ENCODE measurements at places on chromosomes 3 and 15. TPM values are rescaled to one million over a fixed set of nuclear protein-coding genes. Genes with fewer than 3 reads are reported as not detected.

ACTC1 gene
- not detected for total RNA-seq

PLD1 gene
- total RNA-seq: 178 TPM

TNFSF10 gene
- 229 TPM for total RNA-seq

AQP9 gene
- total RNA-seq: not detected

CCR2 gene
- 0.80 TPM for total RNA-seq

CCDC12 gene
- 62.3 TPM for total RNA-seq

CAND2 gene
- total RNA-seq: 2.0 TPM

DOCK3 gene
- 0.83 TPM for total RNA-seq

SPATA12 gene
- total RNA-seq: not detected

SYNM gene
- 38.5 TPM for total RNA-seq

FOXL2NB gene
- total RNA-seq: not detected

RASL12 gene
- total RNA-seq: 10.5 TPM

GOLGA6L10 gene
- not detected for total RNA-seq

- H3K4me3 ChIP-seq: no peak overlapping the region
- DNase-seq: no peak
- H3K27me3 ChIP-seq: no peaks in the 10 kb centered on the region
- no peak overlapping the region for H3K27ac ChIP-seq
These were observed 58.1 kb downstream of the RSRC1 start for GRCh38 chr3:158167737-158168557.

DNA sequence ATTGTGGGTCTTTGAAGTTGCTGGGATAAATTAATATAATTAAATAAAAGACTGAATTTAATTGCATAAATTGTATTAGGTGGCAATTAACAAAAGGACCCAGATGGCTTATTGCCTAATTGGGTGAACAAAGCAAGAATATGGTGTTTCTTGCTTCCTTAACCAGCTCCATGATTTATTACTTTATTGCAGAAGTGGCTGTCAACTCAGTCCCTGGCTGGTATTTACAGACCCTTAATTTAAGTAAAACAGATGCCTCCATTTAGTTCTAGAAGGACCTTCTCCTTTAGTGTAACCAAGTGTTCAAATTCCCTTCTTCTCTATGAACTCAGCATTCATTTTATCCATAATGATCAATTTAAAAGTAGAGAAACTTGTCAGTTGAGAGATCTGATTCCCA, 35.1 kb downstream of the DPH3 start:
- no peak for DNase-seq
- no peaks in the 10 kb centered on the region for H3K27me3 ChIP-seq
- no peaks in the 10 kb centered on the region for H3K36me3 ChIP-seq
- no peak overlapping the region for H3K27ac ChIP-seq

- no peaks in the 10 kb centered on the region for H3K4me1 ChIP-seq
- no peaks in the 10 kb centered on the region for H3K27me3 ChIP-seq
- no peak overlapping the region for H3K4me3 ChIP-seq
- DNase-seq: no peak
- H3K27ac ChIP-seq: no peak overlapping the region
- no peaks in the 10 kb centered on the region for H3K36me3 ChIP-seq
These were observed 113.5 kb upstream of the ALCAM start for GRCh38 chr3:105253225-105253624.

DNA sequence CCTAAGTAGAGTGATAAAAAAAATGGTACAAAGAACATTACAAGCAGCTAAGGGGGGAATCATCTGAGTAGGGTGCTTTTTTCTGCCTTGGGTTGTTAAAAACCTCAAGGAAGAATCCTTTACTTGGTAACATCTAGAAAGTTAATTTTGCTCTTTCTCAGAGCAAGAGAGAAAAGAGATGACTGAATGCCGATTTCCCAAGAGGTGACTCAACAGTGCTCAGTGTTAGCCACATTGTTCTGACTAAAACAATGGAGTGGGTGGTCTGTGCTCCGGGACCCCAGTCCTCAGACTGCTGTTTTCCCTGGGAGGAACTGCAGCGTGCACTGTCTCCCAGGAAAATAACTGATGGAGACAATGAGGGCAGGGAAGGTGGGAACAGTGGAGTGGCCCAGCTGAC, 41.1 kb upstream of the RASGRP1 start:
- H3K27ac ChIP-seq: no peak overlapping the region
- H3K4me3 ChIP-seq: no peak overlapping the region
- H3K36me3 ChIP-seq: no peaks in the 10 kb centered on the region
- no peaks in the 10 kb centered on the region for H3K4me1 ChIP-seq

DNA sequence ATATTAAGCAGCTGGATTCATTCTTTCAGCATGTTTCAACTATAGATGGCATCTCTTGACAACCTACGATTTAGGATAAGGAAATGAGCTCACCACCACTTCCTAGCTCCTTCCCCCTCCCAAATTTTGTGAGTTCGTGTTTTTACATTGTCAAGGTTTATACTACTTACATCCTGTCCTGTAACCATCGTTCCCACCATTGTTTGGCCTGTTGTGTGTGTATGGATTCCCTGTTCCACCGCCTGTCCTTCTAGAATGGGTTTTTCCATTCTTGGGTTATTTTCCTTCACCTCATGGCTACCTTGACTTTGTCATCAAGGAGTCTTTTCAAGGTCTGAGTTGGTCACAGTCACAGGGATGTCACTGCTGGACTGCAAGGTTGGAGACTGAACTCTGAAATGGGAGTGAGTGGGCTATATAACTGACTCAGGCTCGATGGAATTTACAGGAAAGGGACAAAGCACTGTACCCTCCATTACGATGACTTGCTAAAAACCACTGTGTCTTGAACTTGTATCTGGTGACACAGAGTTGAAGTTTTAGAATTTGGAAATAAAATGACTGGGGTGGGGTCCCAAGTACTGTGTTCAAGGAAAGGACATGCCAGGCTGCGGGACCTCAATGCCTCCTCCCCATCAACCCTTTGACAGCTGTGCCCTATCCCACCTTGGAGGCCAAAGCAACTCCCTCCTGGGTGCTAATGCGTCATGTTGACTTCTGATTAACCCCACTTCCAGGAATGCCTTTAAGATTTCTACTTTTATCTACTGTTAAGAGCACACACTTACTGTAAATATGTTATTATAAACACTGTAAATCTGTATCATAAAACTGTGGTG, 66.8 kb upstream of the BLM start:
- no peak overlapping the region for H3K4me3 ChIP-seq
- no peaks in the 10 kb centered on the region for H3K36me3 ChIP-seq
- H3K27me3 ChIP-seq: no peaks in the 10 kb centered on the region
- H3K4me1 ChIP-seq: peaks cover 8% of the 10 kb centered on the region

DNA sequence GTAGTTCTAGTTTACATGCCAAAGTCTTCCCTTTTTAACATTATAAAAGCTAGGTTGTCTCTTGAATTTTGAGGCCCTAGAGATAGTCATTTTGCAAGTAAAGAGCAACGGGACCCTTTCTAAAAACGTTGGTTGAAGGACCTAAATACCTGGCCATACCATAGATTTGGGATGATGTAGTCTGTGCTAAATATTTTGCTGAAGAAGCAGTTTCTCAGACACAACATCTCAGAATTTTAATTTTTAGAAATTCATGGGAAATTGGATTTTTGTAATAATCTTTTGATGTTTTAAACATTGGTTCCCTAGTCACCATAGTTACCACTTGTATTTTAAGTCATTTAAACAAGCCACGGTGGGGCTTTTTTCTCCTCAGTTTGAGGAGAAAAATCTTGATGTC, 21.3 kb downstream of the SLC35A5 start:
- H3K27ac ChIP-seq: no peak overlapping the region
- H3K4me3 ChIP-seq: no peak overlapping the region
- H3K4me1 ChIP-seq: no peaks in the 10 kb centered on the region
- no peaks in the 10 kb centered on the region for H3K36me3 ChIP-seq
- no peaks in the 10 kb centered on the region for H3K27me3 ChIP-seq
- no peak for DNase-seq

- H3K4me3 ChIP-seq: peak overlapping the region; percentile 8
- peak overlapping the region; percentile 46 for H3K27ac ChIP-seq
- no peaks in the 10 kb centered on the region for H3K4me1 ChIP-seq
- no peaks in the 10 kb centered on the region for H3K27me3 ChIP-seq
- H3K36me3 ChIP-seq: no peaks in the 10 kb centered on the region
These were observed 5.9 kb upstream of the ADGRG7 start for GRCh38 chr3:100603469-100603868.

DNA sequence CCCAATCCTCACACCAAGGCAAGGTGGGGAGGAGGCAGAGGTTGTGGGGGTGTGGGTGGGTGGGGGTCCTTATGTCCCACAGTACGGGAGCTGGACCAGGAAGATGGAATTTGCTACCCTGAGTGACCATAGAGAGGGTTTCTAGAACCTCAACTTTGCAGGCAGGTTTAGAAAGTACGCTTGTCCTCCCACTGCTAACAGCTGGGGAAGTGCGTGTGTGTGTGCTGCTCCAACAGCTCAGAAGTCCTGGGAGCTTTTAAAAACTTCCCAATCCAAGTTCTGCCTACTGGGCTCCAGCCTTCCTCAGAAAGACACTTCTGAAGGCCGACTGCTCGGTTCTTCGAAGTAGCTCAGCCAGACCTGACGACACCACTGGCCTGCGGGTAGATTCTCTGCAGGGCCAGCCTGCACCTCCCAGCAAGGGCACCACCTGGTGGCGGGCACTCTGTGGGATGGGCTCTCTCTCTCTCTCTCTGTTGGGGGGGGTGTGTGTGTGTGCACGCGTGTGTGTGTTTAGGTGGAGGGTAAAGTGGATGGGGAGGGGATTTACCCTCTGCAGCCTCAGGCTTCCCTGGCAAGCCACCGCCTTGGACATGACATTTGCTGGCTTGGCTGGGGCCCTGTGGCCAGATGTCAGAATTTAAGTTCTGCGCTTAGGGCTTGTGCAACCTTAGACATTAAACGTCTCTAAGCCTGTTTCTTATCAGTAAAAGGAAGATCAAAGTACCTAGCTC, 15.6 kb downstream of the TMEM158 start:
- H3K4me1 ChIP-seq: no peaks in the 10 kb centered on the region
- no peaks in the 10 kb centered on the region for H3K27me3 ChIP-seq
- H3K4me3 ChIP-seq: no peak overlapping the region
- no peak overlapping the region for H3K27ac ChIP-seq
- no peaks in the 10 kb centered on the region for H3K36me3 ChIP-seq

GRCh38 chr3:186003610-186004009, 65.8 kb upstream of the TRA2B start:
- no peak overlapping the region for H3K27ac ChIP-seq
- H3K4me3 ChIP-seq: no peak overlapping the region
- DNase-seq: no peak

- H3K27me3 ChIP-seq: no peaks in the 10 kb centered on the region
- no peak overlapping the region for H3K27ac ChIP-seq
- no peak for DNase-seq
- H3K4me3 ChIP-seq: no peak overlapping the region
- no peaks in the 10 kb centered on the region for H3K36me3 ChIP-seq
These were observed 47.5 kb upstream of the SELENOK start for GRCh38 chr3:53939086-53939582.

GRCh38 chr15:92611995-92612745, 43.4 kb downstream of the FAM174B start:
- no peaks in the 10 kb centered on the region for H3K36me3 ChIP-seq
- DNase-seq: peak; percentile 25
- no peak overlapping the region for H3K27ac ChIP-seq

- H3K27ac ChIP-seq: peak overlapping the region; percentile 49
- no peaks in the 10 kb centered on the region for H3K36me3 ChIP-seq
- H3K27me3 ChIP-seq: no peaks in the 10 kb centered on the region
- H3K4me3 ChIP-seq: no peak overlapping the region
- DNase-seq: no peak
- peaks cover 5% of the 10 kb centered on the region for H3K4me1 ChIP-seq
These were observed 36.8 kb downstream of the EHD4 start for GRCh38 chr15:41935566-41936020.

DNA sequence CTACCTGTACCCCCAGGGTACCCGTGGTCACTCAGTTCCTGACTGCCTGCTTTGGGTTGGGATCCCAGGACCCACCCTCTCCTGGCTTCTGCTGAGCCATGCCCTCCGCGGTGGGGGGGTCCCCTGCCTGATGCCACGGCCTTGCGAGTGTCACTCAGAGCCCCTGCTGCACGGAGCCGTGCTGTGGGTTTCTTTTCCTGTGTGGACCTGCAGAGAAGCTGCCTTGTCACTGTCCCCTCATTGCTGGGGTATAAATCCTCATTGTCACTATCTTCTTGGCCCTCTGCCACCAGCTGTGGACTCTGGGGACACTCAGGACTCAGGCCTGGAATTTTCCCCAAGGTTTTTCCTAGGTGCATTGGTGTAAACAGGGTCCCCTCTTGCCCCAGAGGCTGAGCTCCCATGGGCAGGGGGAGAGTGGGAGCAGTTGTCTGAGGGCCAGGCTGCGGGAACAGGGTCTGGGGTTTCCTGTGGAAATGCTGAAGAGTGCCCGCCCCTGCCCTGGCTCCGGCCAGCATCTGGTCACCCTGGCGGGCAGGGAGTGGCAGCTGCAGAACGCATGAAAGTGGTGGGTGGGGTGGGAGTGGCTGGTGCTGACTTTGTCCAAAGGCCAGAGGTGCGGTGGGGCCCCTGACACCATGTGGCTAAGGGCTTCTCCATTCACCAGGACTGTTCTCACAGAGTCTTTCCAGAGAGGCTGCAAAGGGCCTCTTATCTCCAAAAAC, 191.7 kb downstream of the GOLGA6L6 start:
- DNase-seq: peak; percentile 44
- H3K4me1 ChIP-seq: no peaks in the 10 kb centered on the region
- no peak overlapping the region for H3K4me3 ChIP-seq
- H3K36me3 ChIP-seq: no peaks in the 10 kb centered on the region

DNA sequence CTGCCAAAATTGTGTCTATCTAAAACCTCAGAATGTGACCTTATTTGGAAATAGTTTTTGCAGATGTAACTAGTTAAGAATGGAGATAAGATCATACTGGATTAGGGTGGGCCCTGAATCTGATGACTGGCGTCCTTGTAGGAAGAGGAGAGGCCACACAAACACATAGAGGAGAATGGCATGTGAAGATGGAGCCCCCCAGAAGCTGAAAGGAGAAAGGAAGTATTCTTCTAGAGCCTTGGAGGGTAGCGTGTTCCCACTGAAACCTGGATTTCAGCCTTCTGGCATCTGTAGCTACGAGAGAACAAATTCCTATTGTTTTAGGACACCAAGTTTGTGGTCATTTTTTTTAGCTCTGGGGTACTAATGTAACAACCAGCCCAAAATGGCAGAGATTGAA, 423.0 kb upstream of the TPM1 start:
- no peak overlapping the region for H3K27ac ChIP-seq
- DNase-seq: no peak
- no peaks in the 10 kb centered on the region for H3K4me1 ChIP-seq
- no peak overlapping the region for H3K4me3 ChIP-seq
- H3K36me3 ChIP-seq: no peaks in the 10 kb centered on the region
- no peaks in the 10 kb centered on the region for H3K27me3 ChIP-seq

- H3K4me1 ChIP-seq: no peaks in the 10 kb centered on the region
- H3K4me3 ChIP-seq: no peak overlapping the region
- H3K27me3 ChIP-seq: no peaks in the 10 kb centered on the region
- no peak overlapping the region for H3K27ac ChIP-seq
- no peaks in the 10 kb centered on the region for H3K36me3 ChIP-seq
These were observed 118.3 kb upstream of the TUSC7 start for GRCh38 chr3:116591236-116591635.

DNA sequence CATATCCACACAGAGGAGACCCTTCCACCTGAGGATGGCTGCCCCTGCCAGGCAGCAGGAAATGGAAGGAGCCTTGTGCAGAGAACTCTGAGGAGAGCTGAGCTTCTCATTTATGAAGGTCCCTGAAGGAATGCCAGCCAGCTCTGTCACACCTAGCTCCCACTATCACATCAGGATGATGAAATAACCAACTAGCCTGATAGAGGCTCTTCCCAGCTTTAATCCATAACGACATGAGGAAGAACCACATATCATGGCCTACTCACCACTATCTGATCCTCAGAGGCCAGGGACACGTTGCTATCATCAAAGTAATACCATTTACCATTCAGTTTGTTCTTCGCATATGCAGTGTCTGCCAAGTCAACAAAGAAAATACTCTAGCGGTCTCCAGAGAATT, 1.5 kb upstream of the C3orf62 start:
- DNase-seq: no peak
- H3K4me3 ChIP-seq: no peak overlapping the region
- H3K4me1 ChIP-seq: peaks cover 2% of the 10 kb centered on the region
- H3K27ac ChIP-seq: no peak overlapping the region

GRCh38 chr3:82084824-82085223, 323.4 kb upstream of the GBE1 start:
- H3K27ac ChIP-seq: no peak overlapping the region
